ENCODE measurements at places on chromosomes 7 and 10. TPM values are rescaled to one million over a fixed set of nuclear protein-coding genes. Genes with fewer than 3 reads are reported as not detected.
A peak's percentile ranks its signal among the peaks of the same experiment; 100 is the strongest.

The CYP2E1 gene
- polyA plus RNA-seq, result 1.6 TPM

DNA sequence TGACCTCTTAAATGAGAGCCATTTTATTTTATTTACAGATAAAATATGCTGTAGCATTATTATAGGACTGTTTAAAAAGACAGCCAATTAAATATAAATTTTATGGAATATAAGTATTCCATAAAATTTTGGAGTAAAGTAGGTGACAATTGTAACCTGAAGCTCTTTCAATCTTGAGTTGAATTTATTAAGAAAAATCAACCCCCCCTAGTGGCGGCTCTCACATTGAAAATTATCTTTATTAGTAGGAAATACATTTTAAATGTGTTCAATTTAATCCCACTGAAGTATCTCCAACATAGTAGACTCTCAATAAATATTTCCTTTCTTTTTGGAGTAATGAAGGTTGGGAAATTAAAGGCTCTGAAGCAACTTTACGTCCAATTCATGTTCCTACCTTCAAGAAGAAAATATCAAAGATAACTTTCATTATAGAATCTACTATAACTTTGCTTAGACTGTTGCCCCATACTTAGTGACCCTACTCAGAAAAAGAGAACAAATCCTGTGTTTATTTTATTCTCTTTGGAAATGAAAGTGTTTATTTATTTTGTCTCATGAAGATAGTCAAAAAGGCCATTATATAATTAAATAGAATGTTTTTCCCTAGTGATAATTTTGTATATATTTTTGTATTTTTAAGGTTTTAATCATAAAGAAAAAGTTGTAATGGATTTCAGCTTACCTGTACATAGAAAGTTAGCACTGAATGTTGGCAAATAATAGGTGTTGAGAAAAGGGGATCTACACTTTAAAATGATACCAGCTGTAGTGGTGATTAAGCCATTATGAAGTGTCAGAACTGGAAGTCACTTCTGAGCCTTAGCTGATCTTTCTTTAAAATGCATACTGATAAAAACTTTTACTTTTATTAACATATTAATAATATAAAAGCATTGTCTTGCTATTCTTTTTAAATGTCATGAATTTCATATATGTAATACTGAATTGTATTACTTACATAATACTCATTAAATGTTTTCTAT lies 3.3 kb downstream of the AHR start:
- DNase-seq, result peak; percentile 30

The WASL gene
- 31.0 TPM for polyA plus RNA-seq

DNA sequence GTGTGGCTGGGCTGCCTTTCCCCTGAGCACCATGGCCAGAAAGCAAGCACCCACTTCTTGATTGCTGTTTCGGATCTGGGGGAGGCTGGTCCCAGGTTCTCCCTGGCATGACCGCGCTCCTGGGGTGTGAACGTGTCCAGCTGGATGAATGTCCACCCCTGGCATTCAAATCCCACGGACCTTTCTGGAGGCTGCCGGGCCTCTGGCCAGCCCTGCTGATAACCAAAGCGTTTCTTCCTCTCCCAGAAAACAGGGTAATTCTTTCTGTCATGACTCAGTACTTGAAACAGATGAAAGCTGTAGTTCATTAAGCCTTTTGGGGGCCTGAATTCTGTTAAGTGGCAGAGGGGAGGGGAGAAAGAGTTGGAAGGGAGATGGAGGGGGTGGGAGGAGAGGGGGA lies 73.1 kb upstream of the SAMD8 start:
- DNase-seq, result no peak

- no peak for DNase-seq
These were observed 57.8 kb upstream of the SDK1 start for GRCh38 chr7:3243256-3243655.

GRCh38 chr10:124792998-124793352 lies 1.3 kb upstream of the EEF1AKMT2 start:
- DNase-seq, result no peak

The LRRC17 gene
- 26.4 TPM for polyA plus RNA-seq
